ENCODE measurements at places on chromosomes 2 and 18.

GRCh38 chr2:158656492-158657229 is 138.5 kb upstream of the DAPL1 start:
- no peak for DNase-seq

GRCh38 chr18:6342990-6343389 is 71.7 kb downstream of the L3MBTL4 start:
- DNase-seq = no peak

GRCh38 chr2:20012282-20013125 is at the start of gene MATN3:
Gene MATN3 (minus strand): TSS chr2:20012668. CDS start chr2:20012631, 37 bp downstream.
- no peak for DNase-seq

GRCh38 chr2:217331523-217332416 is 471.9 kb upstream of the TNP1 start:
- DNase-seq = no peak

DNA sequence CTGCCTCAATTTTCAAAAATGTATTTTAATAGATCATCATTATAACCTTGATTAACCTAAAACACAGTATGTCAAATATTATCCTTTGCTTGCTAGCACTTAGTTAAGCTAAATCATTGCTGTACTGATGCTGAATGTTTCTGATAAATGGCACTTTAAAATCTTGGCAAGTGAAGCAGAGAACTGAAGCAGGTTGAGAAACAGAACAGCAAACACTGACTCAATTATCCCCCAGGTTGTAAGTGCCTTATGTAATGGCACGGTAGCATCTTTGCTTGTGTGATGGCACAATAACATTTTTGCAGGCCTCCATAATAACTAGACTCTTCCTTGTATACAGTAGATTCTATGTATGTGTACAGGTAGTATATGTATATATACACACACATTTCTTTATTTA is 33.8 kb downstream of the ARHGAP15 start:
- no peak for DNase-seq

DNA sequence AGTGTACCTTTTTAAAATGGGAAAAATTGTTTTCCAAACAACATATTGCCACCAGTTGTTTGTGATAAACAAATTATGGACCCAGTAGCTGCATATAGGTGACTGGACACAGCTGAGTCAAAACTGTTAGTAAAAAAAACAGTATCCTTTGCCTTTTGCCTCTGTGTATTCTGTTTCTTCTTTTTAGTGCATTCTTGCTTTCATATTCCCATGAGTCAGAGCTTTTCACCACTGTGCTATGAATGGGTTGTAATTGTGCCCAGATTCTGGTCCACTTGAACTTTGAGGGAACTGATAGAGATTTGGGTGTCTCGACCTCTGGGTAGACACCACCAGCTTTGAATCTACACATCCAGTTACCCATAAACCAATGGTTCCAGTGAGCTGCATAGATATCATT is 1441.9 kb upstream of the ZEB2 start:
- no peak for DNase-seq

DNA sequence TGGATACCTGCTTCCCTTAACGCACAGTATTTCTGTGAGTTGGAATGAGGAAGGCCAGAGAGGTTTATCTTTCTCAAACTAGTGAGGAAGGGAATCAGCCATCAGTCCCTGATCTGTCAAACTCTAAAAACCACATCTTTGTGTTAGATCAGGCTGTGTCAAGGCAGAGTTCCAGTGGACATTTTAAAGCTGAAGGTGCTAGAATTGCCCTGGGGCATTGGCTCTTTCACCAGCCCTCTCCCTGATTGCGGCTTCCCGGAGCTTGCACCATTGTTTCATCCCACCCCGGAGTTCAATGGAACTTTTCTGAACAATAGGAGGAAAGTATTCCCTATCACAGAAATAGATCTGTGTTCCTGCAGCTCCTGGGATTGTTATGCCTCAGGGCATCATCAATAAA is 110.2 kb downstream of the RNF144A start:
- DNase-seq = no peak

GRCh38 chr2:10226038-10226724 is 76.5 kb upstream of the HPCAL1 start:
- DNase-seq = no peak

DNA sequence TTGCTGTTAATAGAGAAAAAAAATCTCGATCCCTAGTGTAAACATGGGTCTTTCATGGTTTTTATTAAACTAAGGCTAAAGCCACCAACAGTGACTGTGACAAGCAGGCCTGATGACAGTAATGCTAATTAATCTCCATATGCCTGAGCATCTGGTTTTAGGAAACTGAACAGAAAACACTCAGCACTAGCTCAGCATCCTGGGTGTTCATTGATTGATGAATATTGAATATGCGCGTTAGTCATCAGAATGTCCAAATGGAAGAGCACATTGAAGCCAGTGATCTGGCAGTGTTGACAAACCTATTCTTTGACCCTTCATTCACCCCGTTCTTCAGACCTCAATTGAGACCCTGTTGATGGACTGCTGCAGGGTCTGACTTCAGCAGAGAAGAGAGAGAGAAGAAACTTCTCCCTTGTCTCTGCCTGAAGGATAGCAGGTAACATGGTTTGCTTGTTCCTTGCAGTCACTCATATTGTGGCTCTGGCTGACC is 283.8 kb downstream of the RDH14 start:
- no peak for DNase-seq

GRCh38 chr2:56239437-56239836 is 55.6 kb downstream of the CCDC85A start:
- DNase-seq = no peak

DNA sequence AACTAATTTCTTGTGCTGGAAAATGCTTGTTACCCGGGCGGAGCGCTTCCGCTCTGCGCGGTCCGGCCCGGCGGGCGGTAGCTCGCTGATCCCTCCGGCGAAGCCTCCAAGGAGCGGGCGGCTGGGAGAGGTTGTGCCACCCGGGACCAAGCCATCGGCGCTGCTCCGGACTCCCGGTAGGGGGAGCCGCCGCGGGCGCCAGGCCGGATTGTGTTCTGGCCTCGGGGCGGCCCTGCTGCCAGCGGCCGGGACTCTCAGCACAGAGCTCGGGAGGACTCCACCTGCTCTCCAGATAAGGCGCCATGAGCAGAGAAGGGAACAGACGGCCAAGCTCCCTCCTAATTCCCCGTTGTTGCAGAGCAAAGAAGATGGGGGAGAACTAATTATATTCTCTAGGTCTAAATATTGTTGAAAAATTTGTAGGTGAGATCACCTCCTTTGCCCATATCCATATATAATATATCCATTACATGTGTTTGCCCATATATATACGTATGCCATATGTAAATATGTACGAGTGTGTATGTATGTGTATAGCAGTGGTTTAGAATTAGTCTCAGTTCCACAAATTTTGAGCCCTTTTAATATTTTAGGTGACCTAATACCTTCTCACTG is 13.8 kb upstream of the SATB2 start:
- DNase-seq = no peak

DNA sequence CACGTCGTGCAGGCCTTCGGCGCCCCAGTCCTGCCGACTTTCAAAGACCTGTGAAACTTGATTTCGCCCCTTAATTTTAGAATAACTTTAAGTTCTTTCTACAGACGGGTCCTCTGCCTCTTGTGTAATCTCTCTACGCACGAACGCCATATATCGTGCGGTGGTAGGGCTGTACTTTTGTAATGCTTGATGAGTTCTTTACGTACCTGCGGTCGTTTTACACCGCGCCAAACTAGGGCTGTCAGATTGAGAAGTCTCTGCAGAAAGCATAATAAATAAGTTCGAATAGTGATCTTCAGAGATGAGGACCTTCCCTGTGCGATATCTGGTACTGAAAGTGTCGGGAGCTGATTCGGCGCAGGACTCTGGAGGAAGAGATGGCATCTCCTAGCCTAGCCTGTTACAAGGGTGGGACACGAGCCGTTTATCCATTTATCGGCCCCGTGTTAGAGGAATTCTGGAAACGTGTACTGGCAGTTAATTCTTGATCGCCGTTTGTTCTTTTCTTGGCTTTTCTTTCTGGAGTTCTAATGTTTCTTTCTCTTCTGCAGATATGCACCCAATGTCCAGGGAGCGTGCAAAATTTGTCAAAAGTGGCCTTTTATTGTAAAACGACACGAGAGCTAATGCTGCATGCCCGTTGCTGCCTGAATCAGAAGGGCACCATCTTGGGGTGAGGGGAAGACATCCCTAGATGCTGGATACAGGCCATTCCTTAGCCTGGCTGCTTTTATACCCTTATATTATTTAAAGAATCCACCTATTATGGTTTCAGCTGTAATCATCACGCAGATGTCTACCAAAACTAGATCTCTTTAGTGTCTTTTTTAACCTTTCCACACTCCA is 781 bp upstream of the SLC5A6 start:
- no peak for DNase-seq

GRCh38 chr18:79949697-79950487 is 1.6 kb downstream of the SLC66A2 start:
- DNase-seq = no peak

DNA sequence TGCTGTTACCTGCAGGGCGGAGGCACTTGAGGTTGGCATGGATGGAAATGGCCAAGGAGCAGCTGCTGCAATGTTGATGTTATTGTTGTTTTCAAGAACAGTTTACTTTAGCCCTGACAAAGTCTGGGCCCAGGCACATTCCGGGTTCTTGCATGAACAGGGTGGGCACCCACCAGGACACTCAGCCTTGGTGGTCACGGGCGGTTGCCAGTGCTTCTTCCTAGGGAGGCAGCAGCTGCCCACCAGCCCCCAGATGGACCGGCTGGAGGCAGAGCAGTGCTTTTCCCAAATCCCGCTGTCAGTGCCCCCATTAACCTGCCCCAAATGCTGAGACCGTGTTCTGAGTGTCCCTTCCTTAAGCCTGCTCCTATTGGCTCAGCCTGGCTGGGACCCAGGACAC is 38.5 kb upstream of the B3GNT7 start:
- DNase-seq = no peak
